ENCODE measurements at places on chromosomes 13 and 19. TPM values are rescaled to one million over a fixed set of nuclear protein-coding genes. Genes with fewer than 3 reads are reported as not detected.

- no peak for DNase-seq
Measured at GRCh38 chr13:106488686-106489085, 46.8 kb downstream of the EFNB2 start.

DNA sequence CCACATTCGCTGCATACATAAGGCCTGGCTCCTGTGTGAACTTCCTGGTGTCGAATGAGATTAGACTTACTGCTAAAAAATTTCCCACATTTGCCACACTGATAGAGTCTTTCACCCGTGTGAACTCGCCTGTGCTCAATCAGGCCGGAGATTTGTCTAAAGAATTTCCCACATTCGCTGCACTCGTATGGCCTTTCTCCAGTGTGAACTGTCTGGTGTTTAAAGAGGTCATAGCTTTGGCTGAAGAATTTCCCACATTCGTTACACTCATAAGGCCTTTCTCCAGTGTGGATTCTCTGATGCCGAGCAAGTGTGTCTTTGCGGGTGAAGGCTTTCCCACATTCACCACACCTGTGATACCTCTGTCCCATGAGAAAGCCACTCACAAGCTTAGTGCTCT, 6.5 kb downstream of the ZNF671 start:
- no peak for DNase-seq

- no peak for DNase-seq
Measured at GRCh38 chr13:85586422-85586831, 212.8 kb downstream of the SLITRK6 start.

GRCh38 chr19:19657397-19657783, 6.1 kb downstream of the ATP13A1 start:
- DNase-seq = no peak

- DNase-seq = no peak
Measured at GRCh38 chr13:73825143-73825542, 309.1 kb downstream of the KLF12 start.

DNA sequence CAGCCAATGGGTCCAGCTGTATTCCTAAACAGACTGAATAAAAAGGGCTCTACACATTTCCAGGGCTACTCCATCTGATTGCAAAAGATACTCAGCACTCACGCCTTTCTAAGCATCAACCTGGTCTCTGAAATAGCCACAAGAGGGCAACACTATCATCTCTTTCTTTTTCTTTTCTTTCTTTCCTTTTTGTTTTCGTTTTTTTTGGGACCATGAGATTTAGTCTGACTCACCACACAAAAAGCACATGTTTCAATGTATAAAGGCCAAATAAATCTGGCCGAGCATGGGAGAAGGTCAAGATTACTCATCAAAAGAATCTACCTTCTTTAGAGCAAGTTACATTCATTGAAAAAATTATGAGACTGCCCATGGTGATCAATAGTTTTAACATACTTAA, 805.6 kb upstream of the ARGLU1 start:
- DNase-seq = no peak

DNA sequence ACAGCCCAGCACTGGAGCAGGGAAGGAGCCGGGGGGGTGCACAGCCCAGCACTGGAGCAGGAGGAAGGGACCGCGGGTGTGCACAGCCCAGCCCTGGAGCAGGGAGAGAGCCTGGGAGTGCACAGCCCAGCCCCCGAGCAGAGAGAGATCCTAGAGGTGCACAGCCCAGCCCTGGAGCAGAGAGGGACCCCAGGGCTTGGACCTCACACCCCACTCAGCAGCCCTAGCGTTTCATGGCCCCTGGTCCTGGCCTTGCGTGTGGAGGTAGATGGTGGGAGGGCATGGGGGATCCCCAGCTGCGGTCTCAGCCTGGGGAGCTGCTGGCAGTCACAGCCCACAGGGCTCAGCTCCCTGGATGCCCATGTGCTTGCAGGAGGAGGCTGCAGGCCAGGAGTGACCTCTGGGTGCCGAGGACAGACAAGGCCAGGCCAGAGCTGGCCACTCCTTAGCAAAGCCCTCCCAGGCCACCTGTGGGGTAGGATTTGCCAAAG, 25.1 kb downstream of the GAS6 start:
- peak; percentile 13 for DNase-seq

DNA sequence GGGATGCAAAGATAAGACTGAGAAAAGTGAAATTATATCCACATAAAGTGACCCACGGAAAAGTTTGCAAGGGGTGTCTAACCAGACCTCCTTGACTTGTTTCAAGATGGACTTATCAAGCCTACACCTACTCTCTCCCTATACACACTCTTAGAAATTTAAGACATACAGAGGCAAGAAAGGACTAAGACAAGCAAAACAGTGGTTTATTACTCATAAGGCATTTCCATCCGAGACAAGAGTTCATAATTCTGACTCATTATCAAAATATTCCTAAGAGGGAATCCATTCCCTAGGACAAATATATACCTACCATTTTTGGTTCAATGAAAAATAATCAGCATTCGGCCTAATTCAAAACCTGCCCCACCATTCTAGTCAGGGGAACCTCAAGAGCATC, 232.6 kb upstream of the GPC6 start:
- DNase-seq = no peak

KLK12 gene
- not detected for total RNA-seq

DNA sequence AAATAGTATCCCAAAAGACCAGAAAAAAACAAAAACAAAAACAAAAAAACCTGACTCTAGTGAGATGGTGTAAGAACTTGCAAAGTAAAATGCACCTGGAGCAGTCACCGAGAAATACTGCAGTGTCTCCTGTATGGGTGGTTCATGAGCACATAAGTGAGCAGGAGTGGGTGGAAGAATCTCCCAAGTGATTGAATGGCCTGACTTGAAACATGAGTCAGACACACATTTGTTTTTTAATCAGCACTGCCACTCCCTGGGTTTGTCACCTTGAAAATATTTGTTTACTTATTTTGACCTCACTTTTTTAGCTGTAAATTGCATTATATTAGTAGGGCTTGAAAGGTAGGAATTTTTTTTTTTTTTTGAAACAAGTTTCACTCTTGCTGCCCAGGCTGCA, 2.0 kb downstream of the ZNF431 start:
- DNase-seq = no peak

DNA sequence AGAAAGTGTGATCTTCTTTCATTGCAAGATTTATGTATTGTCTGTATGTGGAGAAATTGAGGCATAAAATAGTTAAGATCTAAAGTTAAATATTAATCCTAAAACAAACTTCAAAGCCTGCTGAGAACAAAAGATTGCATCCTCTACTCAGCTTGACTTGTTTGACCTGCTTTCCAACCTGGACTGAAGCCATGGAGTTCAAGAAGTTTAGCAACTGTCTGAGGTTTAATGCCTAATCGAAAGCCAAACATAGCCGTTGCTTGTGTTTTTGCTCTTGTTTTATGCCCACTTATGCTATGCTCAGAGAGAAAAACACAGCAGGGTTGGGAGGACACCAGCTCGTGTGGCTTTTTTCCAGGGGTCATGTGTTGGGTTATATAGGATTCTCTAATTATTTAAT, 135.6 kb downstream of the NUFIP1 start:
- no peak for DNase-seq

DNA sequence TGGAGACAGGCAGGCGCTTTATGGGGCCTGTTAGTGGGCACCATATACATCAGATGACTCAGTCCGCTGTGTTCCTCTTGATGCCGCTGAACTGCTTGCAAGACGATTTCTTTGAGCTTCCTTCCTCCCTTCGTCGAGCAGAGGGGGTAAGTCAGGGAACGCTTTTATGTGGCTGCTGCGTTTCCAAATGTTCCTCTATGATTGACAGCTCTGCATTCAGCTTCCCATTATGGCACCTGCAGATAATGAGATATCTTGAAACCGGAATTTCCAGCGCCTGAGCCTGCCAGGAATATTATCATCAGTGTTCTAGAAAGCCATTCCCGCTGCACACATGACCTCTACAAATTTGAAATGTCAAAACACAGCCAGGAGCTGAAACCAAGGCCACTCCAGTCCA, 257.0 kb downstream of the TSHZ3 start:
- no peak for DNase-seq

DNA sequence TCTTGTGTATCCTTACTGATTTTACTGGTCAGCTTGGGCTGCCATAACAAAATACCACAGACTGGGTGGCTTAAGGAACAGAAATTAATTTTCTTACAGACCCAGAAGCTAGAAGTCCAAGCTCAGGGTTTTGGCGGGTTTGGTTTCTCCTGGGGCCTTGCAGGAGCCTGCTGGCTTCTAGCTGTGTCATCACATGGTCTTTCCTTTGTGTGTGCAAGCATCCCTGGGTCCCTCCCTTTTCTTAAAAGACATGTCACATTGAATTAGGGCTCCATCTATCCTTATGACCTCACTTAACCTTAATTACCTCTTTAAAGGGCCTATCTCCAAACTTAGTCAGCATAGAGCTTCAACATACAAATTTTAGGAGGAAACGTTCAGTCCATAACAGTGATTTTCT, 23.4 kb downstream of the UBAC2 start:
- no peak for DNase-seq

GRCh38 chr19:49441210-49441959, at the start of gene SLC17A7:
SLC17A7 (minus strand) TSS chr19:49441527; CDS start chr19:49441379, 148 bp downstream.
- peak; percentile 63 for DNase-seq

DNA sequence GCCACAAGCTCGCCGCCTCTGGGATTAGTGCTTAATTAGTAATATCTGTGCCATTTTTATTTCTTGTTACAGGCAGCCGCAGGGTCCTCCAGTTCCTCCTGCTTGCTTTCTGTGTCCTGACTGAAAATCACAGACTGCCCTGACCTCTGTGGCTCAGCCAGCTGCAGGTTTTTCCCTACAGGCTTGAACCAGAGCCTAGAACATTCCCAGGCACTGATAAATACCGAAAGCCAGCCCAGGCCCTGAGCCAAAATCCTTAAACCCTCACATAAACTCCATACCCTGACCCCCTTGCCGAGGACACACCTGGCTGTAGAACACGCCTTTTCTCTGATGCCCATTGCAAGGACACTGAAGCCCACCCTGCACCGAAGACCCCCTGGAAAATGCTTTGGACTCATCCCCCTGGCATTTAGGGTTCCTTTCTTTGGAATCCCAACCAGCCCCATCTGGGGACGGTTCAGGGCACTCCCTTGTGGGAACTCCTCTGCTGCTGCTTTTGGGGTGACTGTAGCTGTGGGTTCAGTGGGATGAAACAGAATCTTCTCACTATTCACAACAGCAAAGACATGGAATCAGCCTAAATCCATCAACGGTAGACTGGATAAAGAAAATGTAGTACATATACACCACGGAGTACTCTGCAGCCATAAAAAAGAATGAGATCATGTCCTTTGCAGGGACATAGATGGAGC, 15.5 kb downstream of the DPP9 start:
- DNase-seq = peak; percentile 77

DNA sequence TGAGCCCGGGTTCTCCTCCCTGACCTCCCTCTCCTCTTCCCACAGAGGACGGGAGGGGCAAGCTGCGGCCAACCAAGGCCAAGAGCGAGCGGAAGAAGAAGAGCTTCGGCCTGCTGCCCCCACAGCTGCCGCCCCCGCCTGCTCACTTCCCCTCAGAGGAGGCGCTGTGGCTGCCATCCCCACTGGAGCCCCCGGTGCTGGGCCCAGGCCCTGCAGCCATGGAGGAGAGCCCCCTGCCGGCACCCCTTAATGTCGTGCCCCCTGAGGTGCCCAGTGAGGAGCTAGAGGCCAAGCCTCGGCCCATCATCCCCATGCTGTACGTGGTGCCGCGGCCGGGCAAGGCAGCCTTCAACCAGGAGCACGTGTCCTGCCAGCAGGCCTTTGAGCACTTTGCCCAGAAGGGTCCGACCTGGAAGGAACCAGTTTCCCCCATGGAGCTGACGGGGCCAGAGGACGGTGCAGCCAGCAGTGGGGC, 162.2 kb downstream of the KDM4B start:
- DNase-seq = no peak

GRCh38 chr13:44425041-44425814, 51.6 kb downstream of the SERP2 start:
- DNase-seq = no peak

- DNase-seq = no peak
Measured at GRCh38 chr13:97856304-97856675, 97.2 kb upstream of the IPO5 start.

- DNase-seq = no peak
Measured at GRCh38 chr13:113577881-113578435, 6.6 kb upstream of the TFDP1 start.

- DNase-seq = no peak
Measured at GRCh38 chr13:99426426-99426825, 74.8 kb upstream of the TM9SF2 start.

TLE6 gene
- total RNA-seq = 1.3 TPM

GRCh38 chr13:33076001-33076992, 60.1 kb downstream of the KL start:
- DNase-seq = no peak

IL27RA gene
- 4.0 TPM for total RNA-seq

- DNase-seq = no peak
Measured at GRCh38 chr13:85383291-85383690, 415.9 kb downstream of the SLITRK6 start.

ADPRHL1 gene
- total RNA-seq = 484 TPM

GRCh38 chr19:3123956-3124355, 11.9 kb upstream of the GNA15 start:
- DNase-seq = no peak

GRCh38 chr13:74084375-74084935, 49.7 kb downstream of the KLF12 start:
- DNase-seq = no peak

GRCh38 chr19:14715841-14716240, 26.0 kb downstream of the ZNF333 start:
- no peak for DNase-seq

GRCh38 chr13:85616275-85616674, 182.9 kb downstream of the SLITRK6 start:
- no peak for DNase-seq

DENND1C gene
- 1.2 TPM for total RNA-seq

THAP8 gene
- 4.2 TPM for total RNA-seq

DNA sequence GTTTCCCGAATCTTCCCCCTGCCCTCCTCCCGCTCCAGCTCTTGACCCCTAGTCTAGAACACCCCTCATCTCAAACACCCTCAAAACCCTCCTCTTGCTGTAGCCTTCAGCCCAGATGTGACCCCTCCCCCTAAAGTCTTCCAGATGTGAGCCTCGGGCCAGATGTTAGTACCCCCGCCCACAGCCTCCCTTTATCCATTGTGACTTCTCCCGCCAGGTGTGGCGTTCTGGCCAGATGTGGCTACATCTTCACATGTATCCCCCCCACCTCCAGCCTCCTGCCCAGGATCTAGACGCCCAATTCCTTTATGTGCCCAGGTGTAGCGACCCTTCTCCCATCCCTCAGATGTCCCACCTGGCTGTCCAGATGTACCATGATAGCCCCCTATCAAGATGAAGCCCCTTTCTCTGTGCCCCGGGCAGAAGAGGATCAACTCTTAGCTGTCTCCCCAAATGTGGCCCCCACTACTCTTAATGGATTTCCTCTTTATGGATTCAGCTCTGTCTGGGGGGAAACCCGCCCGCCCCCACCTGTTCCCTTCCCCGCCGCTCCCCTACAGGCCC, 517 bp upstream of the LTBP4 start:
- no peak for DNase-seq

DNA sequence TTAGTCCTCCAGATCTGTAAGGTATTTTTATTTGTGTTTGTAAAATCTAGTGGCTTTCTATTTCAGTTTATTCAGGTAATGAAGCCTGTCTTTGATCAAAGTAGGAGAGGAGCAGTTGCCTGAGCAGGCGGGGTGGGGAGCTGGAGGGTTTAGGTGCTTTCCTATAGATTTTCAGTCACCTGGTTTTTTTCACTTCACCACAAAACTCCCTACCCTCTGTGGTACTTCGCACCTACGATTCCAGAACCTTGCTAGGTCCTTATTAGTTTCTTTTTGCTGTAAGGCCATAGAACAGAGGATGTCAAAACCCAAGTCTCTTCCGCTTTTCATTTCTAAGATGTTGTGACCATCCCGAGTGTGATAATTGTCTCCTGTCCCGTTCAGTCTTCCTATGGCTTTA, 26.6 kb downstream of the SLAIN1 start:
- no peak for DNase-seq

CFAP97D2 gene
- total RNA-seq = not detected

ZNF665 gene
- total RNA-seq = 1.6 TPM

Data from left ventricle myocardium inferior (tissue), 1 donor.